ENCODE measurements at places on chromosomes 6 and 20.

GRCh38 chr6:31305703-31306219 lies 33.9 kb upstream of the HLA-C start:
- DNase-seq, result no peak

DNA sequence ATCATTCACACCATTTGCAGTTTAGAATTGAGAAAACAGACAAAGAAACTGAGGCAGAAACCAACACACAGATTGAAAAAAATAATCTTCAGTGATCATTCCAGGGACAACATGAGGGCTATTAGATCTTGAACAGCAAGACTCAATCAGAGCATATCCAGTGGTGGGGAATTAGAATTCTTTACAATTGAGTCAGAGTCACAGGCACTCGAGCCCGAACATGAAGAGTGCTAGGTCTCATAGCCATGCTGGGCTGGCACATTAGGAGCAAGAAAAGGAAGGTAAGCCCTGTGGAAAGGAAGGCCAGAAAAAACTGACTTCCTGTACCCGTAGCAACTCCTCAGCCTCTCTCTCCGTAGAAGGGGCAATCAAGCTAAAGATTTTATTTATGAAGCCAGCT lies 419.9 kb downstream of the HAO1 start:
- DNase-seq, result no peak

DNA sequence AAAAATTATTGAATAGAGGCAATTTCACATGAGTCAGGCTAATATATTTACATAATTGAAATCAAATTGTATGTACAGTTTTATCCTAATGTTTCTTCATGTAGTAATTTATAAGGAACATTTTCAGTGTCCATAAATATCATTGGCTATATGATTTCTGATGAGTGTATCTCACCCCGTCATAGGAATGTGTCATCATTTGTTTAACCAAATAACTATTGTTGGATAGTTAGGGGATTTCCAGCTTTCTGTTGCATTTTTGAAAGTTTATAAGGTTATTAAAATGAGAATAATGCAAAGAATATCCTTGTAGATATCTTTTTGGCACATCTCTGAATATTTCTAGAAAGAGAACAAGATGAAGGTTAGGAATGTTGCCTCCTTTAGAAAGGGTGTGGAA lies 39.0 kb downstream of the SYTL3 start:
- no peak for DNase-seq

DNA sequence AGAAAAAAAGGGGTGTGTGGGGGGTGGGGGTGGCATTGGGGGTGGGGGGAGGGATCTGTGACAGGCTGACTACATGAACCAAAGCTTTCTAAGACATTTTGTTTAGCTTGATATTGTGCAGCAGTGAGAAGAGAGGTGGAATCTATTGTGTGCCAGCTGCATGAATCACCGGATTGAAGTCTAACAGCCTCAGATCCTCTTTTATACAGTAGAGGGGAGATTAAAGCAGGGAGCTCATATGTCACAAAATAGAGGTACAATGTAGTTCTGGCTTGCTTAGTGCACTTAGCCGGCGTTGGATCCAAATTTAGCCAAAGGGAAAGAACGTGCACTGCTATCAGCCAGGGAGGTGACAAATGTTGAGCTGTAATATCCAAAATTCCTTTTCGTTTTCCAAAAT lies 404.2 kb upstream of the CITED2 start:
- no peak for DNase-seq

DNA sequence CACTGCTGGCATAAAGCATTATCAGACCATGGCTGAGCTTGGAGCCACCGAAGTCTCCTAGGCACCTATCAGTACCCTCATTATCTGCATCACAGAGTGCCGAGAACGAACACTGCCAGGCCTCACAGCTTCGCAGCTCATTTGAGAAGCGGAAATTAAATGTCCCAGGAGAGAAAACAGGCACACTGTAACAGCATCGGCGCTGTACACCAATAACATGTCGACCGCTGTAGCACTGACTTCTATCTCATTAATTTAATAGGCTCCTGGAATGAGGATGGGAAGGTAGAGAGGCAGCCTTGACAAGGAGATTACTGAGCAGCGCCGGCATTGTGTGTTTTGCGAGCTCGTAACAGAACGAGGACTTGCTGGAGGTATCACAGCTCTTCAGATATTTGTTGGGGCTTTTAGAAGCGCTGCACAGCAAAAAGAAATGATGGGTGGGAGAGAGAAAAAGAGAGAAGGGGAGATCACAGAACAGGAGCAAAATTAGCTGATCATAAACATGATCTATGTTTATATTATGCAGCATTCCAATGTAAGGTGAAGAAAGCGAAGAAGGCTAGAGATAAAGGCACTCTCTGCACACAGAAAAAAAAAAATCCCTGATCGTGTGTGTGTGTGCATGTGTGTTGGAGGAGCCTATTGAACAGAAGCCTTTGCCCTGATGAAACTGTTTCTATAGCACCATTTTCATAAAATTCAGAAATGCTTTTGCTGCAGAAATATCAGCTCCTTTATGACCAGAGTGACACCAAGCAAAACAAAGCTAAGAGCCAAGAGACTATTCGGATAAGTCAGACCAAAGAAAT lies 29.2 kb downstream of the ID4 start:
- no peak for DNase-seq

- no peak for DNase-seq
Measured at GRCh38 chr6:7769702-7770101, 43.8 kb downstream of the BMP6 start.

DNA sequence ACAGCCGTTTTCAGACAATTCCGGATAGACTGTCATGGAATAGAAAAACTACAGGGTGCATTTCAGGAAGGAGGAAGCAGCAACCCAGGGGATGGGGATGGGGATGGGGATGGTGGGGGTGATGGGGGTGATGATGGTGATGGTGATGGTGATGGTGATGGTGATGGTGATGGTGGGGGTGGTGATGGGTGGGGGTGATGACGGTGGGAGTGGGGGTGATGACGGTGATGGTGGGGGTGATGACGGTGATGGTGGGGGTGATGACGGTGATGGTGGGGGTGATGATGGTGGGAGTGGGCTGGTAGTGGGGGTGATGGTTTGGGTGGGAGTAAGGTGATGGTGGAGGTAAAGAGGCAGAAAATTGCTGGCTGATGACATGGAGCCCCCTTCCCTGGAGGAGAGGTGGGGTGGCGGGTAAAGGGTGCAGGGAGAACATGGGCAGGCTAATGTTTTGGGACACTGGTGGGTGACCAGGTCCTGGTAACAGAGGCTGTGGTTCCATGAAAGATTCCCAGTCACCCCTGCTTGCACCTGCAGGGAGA lies 17.5 kb downstream of the LAMA5 start:
- DNase-seq, result no peak

- DNase-seq, result no peak
Measured at GRCh38 chr20:50930139-50930975, 880 bp downstream of the ADNP start.

DNA sequence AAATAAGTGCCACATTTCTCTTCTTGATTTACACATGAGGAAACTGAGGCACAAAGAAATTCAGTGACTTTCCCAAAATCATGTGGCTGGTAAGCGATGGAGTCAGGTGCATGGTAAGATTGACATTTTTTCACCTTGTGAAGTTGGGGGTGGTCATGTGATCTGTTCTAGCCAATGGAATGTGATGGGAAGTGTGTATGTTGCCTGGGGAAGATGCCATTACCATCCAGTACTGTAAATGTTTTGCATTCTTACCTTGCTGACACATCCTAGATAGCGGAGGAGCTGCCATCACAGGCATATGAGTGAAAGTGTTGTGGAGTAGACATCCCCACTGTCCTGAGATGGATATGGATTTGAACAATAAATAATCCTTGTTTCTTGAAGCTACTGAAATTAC lies 499.6 kb upstream of the SULF2 start:
- DNase-seq, result no peak

DNA sequence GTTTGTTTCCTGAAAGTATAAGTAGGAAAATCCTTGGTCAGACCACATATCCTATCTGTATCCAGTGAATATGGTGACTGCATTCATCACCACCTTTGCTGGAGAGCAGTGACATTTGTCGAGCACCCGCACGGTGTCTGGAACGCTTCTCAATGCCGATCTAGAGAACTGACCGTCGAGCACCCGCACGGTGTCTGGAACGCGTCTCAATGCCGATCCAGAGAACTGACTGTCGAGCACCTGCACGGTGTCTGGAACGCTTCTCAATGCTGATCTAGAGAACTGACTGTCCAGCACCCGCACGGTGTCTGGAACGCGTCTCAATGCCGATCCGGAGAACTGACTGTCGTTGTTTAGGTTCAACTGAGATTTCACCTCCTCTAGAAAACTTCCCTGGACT lies 67.8 kb downstream of the HUS1B start:
- no peak for DNase-seq

GRCh38 chr20:63558804-63559484 lies 5.0 kb downstream of the FNDC11 start:
- DNase-seq, result no peak

DNA sequence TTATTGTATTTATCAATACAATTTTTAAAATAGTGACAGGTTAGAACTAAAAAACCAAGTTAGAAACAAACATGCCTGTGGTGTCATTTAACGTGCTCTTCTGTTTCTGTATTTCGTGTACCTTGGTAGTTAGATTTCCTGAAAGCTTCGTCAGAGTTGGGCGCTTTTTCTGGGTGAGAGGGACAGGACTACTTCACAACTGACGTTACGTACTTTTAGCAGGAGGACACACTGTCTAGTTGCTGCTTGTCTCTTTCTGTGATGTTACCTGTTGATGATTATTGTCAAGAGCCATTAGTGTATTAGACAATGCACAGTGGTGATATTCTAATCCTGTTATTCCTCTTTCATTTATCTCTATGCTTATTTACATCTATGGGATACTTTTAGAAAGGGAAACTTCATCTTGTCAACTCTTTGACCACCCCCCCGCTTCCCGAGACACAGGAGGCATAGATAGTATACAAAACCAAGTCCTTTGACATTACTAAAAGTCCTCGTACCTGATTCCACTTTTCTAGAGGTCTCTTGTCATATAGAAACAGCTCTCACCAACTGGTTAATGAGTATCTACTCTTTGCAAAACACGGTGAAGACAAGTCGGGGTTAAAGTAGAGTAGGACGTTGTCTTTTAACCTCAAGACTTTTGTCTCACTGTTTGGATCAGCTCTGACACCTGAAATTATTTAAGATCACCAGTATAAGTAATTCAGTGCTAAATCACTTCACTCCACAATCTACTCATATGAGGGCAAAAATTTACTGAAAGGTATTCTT lies 96.3 kb downstream of the LYRM2 start:
- no peak for DNase-seq

- DNase-seq, result no peak
Measured at GRCh38 chr6:3164388-3164787, 7.0 kb upstream of the TUBB2A start.

GRCh38 chr20:31637660-31638059 lies at the start of gene COX4I2:
TSS of gene COX4I2 (plus strand) at chr20:31637912. CDS start at chr20:31639018, 1,106 bp downstream.
- no peak for DNase-seq

DNA sequence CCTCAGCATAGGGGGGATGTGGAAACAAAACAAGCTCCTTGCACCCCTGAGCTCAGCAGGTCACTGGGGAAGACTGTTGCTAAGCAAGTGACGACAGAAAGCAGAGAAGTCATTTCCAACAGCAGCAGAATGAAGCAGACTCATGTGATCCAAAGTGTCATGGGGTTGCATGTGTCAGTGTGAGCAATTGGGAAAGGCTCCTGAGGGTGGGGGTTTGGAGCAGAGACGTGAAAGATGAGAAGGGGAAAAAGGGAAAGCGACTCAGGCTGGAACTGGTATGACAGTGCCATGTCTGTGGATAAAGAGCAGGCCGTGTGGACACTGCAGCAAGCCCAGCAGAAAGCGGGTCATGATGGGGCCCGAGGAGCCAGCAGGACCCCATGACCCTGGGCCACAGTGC lies 363.9 kb downstream of the PREX1 start:
- no peak for DNase-seq

DNA sequence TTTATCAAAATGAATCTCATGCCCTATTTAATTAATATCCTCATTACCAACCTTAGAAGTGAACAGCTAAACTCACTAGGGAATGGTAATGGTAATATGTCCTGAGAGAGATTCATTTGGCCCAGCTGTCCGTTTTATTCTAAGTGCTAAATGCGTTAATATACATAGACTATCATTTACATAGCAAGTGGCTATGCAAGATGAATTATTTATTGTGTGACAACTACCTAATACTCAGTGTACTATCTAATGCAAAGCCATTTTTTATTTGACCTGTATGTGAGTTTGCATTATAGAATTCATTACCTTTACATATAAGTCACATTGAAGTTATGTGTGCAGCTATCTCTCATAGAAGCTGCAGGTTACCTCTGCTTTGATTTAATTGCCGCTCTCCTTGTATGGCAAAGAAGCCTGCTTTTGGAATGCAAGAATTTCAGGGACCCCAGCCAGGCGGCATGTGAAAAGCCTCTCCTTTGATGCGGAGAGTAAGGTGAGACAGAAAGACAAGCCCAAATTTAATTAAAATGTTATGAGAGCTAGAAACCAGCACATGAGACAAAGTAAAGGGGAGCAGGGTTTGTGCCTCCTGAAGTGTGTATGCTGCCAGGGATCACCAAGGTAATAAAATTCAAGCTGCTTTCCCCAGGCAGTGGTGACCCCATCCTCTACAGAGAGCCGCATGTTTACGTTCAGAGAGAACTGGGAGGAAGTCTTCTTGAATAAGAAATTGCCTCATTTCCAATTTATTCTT lies 693.0 kb upstream of the MAP3K7 start:
- no peak for DNase-seq

GRCh38 chr6:9646342-9647070 lies 768.4 kb downstream of the TFAP2A start:
- DNase-seq, result peak; percentile 73

- DNase-seq, result no peak
Measured at GRCh38 chr6:130836055-130836640, 8.9 kb downstream of the SMLR1 start.

GRCh38 chr6:43900916-43901732 lies 131.1 kb downstream of the VEGFA start:
- no peak for DNase-seq

DNA sequence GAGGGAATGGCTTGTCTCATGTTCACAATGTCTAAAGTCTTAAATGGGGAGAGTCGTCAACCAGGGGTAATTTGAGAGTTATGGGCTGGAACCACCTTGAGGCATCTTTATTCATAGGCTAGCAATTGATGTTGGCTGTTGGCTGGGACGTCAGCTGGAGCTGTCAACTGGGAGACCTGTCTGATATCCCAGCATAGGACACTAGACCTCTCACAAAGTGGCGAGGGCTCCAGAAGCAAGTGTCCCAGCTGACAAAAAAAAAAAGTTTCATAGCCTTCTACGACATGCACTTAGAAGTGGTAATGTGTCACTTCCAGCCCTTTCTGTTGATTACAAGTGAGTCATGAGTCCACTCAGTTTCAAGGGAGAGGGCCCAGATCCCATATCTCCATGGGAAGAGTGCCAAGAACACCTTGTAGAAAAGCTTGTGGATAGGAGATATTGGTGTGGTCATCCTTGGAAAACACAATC lies 278.0 kb downstream of the ESR1 start:
- DNase-seq, result no peak
